ENCODE measurements at places on chromosomes 2 and 18. TPM values are rescaled to one million over a fixed set of nuclear protein-coding genes. Genes with fewer than 3 reads are reported as not detected.

SP140L gene
- 10.9 TPM for total RNA-seq

DNA sequence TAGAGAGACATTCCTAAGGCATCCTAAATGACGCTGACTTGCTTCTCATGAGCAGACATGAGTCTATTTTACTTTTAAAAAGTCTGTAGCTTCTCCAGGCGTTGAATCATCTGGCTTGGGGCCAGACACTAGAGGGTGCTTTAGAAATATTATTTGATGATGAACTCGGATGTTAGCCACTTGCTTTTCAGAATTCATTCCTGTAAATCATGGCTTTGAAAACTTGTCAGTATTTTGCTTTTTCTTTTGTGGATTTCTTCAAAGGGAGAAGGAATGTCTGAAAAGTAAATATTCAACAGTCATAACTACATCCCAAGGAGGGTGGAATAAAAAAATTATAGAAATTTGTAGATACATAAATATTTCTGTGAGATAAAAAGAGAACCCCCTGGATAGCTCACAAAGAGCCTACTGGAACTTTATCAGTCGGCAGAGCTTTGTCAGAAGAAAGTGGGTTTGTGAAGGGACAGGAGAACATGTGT is 370.8 kb downstream of the OSR1 start:
- peak; percentile 94 for DNase-seq

- DNase-seq: no peak
Measured at GRCh38 chr18:21215490-21215889, 26.5 kb upstream of the GREB1L start.

- DNase-seq: no peak
Measured at GRCh38 chr2:108586631-108587030, 52.4 kb downstream of the LIMS1 start.

- peak; percentile 10 for DNase-seq
Measured at GRCh38 chr18:69715191-69715795, 232.4 kb downstream of the CD226 start.

DNA sequence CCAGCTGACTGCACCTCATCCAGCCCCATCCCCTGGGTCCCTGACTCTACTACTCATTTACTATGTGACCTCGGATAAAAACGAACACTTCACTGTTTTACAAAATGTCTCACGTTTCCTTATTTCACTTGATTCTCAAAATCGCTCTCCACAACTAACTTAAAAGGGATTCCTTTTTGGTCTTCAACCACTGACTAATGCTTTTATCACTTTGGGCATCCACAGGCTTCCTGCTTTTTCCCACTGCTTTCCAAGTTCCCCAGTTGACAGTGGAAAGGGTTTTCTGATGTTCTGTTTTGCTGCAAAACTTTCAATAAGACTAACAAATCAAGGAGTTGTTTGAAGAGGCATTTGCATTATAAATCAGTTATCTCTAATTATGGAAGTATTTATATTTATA is 24.1 kb downstream of the EIF2AK3 start:
- DNase-seq: peak; percentile 79

- peak; percentile 94 for DNase-seq
Measured at GRCh38 chr2:205769495-205769850, 87.2 kb downstream of the NRP2 start.

MLPH gene
- 8.2 TPM for total RNA-seq

- peak; percentile 48 for DNase-seq
Measured at GRCh38 chr2:102418421-102418961, 4.5 kb upstream of the IL18RAP start.

- no peak for DNase-seq
Measured at GRCh38 chr18:10061566-10062140, 147.8 kb downstream of the VAPA start.

- no peak for DNase-seq
Measured at GRCh38 chr18:7117390-7118355, at the start of gene LAMA1. Gene LAMA1 (minus strand): TSS chr18:7117797. CDS start chr18:7117720, 77 bp downstream.

DNA sequence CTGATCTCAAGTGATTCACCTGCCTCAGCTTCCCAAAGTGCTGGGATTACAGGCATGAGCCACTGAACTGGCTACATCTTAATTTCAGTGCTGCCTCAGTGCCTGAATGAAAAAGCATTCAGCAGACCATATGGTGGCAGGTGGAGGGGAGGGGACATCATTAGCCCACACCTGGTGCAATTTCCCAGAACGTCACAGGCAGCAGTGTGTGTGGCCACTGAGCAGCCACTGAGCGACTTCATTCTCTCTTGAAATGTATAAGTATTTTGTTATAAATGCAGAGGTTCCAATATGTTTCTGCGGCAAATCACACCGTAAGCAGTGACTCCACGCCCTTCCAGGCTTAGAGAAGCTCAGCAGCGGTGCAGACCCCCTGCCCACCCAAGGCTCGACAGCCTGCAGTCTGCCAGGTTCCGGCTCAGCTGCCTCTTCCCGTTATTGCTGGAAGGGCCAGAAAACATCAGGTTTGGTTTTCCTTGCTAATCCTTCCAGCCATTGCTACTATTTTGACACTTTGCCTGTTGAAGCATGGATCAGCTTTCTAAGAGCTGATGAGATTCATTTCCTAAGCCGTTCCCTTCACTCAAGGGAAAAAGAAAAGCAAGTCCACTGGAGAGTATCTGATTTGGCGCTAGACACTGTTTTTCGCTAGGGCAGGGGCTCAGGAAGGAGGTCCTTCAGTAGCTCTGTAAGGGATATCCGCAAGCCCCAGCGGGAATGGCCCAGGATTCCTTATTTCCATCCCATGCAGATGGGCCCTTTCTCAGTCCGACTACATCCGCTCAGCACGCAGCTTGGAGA is 250.7 kb downstream of the VAPA start:
- DNase-seq: no peak

DNA sequence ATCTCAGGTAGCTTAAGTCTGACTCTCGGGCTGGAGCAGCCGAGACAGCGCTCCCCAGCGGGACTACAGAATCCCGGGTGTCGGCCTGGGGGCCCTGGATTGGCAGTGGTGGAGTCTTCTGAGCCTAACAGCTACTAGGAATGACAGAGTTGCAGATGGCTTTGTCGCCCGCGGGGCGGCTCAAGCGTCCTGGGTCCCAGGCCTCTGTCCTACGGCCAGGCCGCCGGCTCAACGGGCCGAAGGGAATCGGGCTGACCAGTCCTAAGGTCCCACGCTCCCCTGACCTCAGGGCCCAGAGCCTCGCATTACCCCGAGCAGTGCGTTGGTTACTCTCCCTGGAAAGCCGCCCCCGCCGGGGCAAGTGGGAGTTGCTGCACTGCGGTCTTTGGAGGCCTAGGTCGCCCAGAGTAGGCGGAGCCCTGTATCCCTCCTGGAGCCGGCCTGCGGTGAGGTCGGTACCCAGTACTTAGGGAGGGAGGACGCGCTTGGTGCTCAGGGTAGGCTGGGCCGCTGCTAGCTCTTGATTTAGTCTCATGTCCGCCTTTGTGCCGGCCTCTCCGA is 8.8 kb downstream of the SIX2 start:
- no peak for DNase-seq

RNF125 gene
- total RNA-seq: 0.33 TPM

LAMA3 gene
- 13.2 TPM for total RNA-seq

MGAT4A gene
- 0.26 TPM for total RNA-seq

ESPNL gene
- total RNA-seq: 1.3 TPM

HRH4 gene
- under 0.01 TPM for total RNA-seq

DNA sequence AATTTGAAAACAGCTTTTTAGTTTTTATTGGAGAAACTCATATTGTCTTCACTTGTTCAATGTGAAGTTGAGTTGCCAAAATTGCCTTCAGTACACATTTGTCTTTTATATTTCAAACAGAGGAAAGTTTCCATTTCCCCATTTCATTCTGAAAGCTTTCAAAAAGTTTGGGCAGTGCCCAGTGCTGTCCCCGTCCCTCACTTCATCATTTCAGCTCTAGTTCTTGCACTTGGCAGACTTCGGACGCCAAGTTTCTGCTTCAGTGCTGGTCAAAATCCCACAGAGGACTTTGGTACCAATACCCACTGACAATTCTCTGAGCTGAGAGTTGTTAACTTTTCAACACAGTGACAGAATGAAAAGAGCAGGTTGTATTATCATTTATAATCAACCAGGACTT is 43.4 kb upstream of the AQP4 start:
- no peak for DNase-seq

- no peak for DNase-seq
Measured at GRCh38 chr2:149145314-149146295, 107.1 kb downstream of the LYPD6B start.

TTL gene
- 28.2 TPM for total RNA-seq

WNT6 gene
- total RNA-seq: not detected

POTEJ gene
- not detected for total RNA-seq

GRCh38 chr18:49788327-49788898 is 24.9 kb downstream of the ACAA2 start:
- peak; percentile 39 for DNase-seq

ZNF804A gene
- 3.0 TPM for total RNA-seq

GRCh38 chr2:214543386-214543955 is 132.6 kb downstream of the VWC2L start:
- peak; percentile 5 for DNase-seq

- no peak for DNase-seq
Measured at GRCh38 chr2:207823865-207824264, 54.2 kb upstream of the FZD5 start.

- peak; percentile 59 for DNase-seq
Measured at GRCh38 chr2:95359031-95359430, 43.5 kb upstream of the FAHD2A start.

DNA sequence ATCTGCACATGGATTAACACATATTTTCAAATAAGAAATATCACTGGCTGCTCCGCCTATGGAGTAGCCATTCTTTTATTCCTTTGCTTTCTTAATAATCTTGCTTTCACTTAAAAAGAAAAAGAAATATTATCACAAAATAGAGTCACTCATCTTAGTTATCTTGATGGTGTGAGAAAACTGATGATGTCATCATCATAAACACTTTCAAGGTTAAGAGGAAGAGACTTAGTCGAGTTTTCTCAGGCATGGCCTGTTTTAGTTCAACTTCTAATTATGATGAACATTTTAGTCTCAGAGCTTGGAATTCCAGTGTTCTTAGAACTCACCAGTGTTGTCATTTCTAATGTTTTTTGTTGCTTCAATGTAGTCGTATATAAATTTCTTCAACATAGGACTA is 506.1 kb downstream of the PTPRM start:
- no peak for DNase-seq

VIT gene
- total RNA-seq: 0.77 TPM

- peak; percentile 40 for DNase-seq
Measured at GRCh38 chr2:215423234-215423633, 12.6 kb downstream of the FN1 start.

All from fibroblast of lung (primary cell).